PC-3 (cell line): ENCODE measurements at places on chromosomes 3 and 15. TPM values are rescaled to one million over a fixed set of nuclear protein-coding genes. Genes with fewer than 3 reads are reported as not detected.
A peak's percentile ranks its signal among the peaks of the same experiment; 100 is the strongest.

ILDR1 gene
- total RNA-seq: 4.8 and 5.6 TPM in 2 replicates

ALPK3 gene
- total RNA-seq: 2.4 and 6.9 TPM in 2 replicates

DNA sequence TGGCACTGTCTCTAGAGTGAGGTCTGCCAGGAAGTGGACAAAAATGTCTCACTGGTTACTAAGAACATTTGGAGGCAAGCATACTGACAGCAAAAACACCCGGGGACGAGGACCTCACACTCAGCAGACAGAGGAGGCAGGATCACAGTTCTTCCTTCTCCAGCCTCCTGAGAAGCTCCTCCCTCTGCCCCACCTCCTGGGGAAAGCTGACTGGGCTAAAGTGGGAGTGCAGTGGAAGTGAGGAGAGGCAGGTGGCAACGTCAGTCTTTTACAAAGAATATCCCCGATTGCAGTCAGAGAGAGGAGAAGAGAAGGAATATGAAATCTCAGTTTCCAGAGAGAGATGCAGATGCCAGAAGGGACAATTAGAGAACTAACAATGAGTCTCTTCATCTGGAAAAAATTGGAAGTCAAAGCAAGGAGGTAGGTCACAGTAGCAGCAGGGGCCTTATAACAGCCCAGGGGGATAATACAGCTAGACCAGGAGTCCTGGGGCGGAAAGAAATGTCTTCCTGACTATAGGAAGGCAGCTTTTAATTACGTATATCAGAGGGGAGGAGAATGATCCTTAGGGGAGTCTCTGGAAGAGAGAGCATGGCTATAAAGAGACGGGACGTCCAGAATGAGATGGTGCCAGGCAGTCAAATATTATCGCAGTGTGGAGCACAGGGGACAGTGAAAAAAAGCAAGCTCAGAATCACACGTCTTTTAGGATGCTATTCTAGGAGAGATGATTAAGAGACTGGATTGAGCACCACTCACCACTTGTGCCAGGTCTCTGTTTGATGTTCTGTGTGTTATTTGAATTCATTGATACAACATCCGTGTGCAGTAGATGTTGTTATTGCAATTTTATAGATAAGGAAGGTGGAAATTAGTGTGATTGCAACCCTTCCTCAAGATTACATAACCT, 47.2 kb downstream of the LEO1 start:
- no peak for DNase-seq

- DNase-seq: peak; percentile 99
Measured at GRCh38 chr15:100721758-100722550, 119.6 kb downstream of the ASB7 start.

DNA sequence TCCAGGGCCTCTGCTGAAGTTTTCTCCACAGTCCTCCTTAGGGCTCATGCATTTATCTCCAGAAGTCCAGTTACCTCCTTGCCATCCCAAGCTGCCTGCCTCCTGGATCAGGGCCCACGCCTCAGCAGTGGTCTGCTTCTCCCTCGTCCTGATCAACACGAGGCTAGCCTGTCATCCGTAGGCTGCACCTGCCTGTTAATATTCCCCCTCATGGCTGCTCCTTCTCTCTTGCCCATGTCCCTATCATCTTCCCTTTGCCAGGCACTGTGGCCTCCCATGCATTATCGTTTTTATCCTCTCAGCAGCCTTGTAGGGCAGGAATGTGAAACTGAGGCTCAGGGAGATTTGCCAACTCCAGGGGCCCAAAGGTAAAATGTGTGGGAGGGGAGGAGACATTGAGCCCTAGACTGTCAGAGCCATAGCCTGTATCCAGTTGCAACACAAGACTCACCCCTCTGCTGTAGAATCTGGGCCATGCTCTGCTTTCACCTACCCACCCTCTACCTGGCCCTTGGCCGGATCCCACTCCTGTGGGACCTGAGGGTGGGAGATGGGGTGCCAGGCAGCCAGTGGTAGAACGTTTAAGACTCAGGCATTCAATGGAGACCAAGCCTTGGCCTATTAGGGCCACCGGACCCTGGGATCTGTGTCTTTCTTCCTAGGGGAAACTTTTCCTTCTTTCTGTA, 4.6 kb downstream of the GRM2 start:
- no peak for DNase-seq

DNA sequence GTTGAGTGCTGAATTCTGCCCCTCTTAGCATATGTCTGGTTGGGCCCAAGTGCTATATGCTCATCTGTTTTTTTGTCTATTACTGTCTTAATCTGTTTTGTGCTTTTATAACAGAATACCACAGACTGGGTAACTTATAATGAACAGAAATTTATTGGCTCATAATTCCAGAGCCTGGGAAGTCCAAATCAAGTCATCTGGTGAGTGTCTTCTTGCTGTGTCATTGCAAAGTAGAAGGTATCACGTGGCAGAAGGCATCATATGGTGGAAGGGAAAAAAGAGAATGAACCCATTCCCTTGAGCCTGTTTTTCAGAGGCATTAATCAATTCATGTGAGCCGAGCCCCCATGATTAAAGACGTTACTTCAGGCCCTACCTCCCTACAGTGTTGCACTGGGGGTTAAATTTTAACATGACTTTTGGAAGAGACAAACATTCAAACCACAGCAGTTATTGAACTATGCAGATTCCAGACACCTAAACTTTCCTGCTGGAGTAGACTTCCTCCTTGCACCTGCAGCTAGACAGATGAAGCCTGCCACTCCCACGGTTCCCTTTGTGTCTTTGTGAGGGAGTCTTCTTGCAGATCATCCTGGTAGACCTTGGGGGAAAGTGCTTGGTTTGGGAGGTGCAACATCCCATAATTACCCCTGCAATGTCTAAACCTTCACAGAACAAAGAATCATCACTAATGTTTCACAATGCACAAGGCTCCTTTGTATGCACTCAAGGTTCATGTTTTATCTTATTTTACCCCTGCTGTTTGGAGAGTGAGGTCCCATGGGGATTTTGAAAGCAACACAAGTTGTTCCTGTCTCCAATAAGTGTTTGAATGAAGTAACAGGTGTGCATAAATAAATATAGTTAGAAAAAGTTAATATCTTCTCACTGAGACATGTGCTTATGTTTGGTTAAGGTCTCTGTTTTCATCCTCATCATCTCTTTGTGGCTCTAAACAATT, 64.7 kb upstream of the XCR1 start:
- no peak for DNase-seq

- DNase-seq: peak; percentile 38
Measured at GRCh38 chr3:136171097-136171542, 25.0 kb downstream of the MSL2 start.

- no peak for DNase-seq
Measured at GRCh38 chr3:80395023-80395422, 627.2 kb upstream of the ROBO1 start.

- peak; percentile 83 for DNase-seq
Measured at GRCh38 chr15:39786447-39787056, 3.9 kb upstream of the FSIP1 start.

DNA sequence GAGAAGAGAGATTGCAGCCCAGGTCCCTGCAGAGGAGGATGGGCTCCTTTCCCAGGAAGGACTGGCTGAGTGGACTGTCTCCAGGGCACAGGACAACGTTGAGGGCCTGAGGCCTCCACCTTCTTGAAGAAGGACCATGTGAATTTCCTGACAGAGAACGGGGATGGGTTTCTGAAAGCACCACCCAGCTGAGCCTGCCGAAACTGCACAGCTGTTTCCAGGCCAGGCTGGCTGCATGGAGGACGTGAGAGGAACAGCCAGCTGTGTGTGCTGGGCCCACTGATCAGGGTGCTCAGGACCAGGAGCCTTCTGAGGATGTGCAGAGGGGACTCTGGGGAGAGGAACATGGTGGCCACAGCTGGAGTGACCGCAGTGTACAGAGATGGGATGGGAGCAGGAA, 39.2 kb downstream of the HMCES start:
- DNase-seq: no peak

GRCh38 chr15:81520480-81520879, 146.5 kb upstream of the TMC3 start:
- no peak for DNase-seq

GRCh38 chr3:7290077-7290825, 429.3 kb downstream of the GRM7 start:
- no peak for DNase-seq

- no peak for DNase-seq
Measured at GRCh38 chr15:67198157-67198754, 56.2 kb downstream of the AAGAB start.

GRCh38 chr15:92101708-92102394, 248.3 kb downstream of the SLCO3A1 start:
- no peak for DNase-seq

GRCh38 chr3:63462732-63463131, 184.6 kb downstream of the SYNPR start:
- no peak for DNase-seq

DNA sequence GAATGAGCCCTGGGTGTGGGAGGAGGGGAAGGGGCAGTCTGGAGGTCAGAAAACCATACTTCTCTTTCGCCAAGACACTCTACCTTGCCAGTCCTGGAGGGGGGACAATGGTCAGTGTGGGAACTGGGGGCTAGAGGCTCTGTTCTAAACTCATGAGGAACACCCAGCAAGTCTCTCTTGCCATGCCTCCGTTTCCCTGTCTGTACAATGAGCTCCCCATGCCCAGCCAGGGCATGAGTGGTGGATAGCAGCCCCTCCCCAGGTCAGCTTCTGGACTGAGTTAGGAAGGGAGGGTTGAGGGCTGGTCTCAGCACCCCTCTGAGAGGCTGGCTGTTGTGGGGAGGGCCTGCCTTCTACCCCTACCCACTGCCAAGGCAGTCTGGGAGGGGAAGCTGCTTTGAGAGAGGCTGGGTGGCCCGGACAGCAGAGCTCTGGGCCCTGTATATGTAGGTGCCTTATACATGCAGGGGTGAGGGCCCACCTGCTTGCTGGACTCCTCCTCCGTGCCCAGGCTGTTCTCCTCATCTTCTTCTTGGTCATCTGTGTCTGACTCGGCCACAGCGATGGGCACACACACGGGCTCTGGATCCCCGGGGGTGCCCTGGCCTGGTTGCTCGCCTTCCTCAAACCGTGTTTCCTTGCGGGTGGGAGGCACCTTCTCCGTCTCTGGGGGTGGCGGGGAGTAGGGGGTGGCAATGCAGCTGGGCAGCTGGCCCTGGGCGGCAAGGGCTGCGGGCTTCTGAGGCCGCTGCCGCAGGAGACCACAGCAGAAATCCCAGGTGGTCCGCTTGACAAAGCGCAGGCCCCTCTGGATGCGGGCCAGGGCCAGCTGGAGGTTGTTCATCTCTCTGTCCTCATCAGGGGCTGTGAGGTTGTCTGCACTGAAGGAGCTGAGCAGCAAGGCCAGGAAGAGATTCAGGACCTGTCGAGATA, 68.8 kb downstream of the SCN5A start:
- DNase-seq: no peak

- DNase-seq: no peak
Measured at GRCh38 chr3:30320392-30320791, 286.0 kb upstream of the TGFBR2 start.

- DNase-seq: peak; percentile 76
Measured at GRCh38 chr3:185504636-185505035, 5.8 kb upstream of the TMEM41A start.

DNA sequence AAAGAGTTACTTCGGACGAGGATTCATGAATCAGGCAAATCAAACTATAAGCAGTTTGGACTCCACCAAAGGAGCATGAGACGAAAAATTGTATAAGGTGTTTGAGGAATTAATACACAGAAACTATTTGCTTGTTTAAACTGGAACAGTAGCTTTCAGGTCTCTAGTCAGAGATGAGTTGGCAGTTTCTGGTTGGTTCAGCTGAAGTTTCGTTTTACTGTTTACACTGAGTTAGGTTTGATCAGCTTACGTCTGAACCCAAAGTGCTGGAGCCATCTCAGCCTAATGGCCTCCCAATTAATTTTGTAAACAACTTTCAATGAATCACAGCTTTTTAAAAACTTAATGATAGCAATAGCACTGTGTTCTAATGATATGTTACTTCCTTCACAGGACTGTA, 703.7 kb downstream of the NLGN1 start:
- DNase-seq: peak; percentile 55

DNA sequence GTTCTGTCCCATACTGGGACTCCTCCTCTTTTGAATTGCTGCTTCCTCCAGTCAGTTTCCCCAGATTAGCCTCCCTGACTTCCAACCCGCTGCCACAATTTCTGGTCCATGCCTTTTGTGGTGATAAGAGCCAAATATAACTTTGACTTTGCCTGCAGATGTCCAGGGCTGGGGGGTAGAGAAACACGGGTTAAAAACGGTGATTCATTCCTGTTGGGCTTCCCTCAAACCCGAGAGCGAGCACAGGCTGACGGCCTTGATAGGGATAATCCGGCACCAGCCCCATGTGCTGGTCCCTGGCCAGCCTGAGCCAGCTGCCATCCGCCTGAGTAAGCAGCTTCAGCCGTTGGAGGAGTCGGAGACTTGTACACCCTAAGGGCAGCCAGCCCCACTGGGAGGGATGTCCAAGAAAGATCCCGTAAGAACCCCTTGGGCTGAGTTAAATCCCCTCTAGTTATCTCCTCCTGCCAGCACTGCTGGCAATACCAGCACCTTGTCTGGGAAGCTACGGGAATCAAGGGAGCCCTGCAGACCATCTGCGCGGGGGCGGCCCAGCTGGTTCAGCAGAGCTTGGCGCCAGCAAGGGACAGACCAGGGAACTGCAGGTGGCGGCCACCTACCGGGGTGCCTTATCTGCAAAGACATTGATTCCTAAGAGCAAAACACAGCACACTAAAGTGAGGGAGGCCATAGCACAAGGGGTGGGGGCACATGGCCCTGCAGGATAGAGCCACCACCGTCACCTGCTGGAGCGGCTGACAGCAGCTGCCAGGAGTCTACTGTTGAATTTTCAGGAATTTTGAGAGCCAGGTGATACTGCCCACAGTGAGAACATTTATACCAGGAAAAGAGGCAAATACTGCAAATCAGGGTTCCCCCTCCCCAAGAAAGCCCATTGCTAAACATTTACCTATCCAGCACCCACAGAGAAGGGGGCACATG, 18.1 kb downstream of the CSPG4 start:
- DNase-seq: peak; percentile 81

DNA sequence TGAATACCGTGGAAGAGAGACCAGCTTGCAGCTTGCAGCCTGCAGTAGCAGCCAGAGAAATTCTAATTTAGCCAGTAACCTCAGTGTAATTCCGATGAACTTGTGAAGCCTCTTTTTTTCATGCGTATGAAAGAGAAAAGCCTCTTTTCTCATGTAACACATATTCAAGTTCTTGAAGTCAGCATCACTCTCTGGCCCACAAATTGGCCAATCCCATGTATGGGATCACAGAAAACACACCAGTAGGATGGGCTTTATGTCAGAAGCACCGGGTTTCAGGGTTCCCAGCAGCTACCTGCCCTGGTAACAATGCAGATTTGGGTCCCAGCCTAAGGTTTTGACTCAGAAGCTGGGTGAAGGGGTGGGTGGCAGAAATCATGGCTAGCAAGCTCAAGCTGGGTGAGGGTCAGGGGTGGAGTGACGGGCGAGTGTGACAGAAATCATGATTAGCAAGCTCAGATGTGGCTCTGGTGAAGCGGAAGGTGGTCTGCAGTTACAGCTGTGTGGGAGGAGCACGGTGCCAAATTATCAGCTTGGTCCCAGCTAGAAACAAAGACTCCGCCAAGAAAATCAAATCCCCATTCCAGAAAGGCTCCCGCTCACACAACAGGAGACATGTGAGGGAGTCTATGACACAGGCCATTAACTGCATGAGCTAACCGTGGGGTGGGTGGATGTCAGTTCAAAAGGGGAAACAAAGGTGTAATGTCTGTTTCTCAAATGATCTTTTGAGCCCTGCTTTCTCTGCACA, 86.6 kb downstream of the SNRK start:
- no peak for DNase-seq
